Fibroblast of skin of left biceps (primary cell): ENCODE measurements at places on chromosomes 2 and 18.

- DNase-seq, result peak; percentile 19
Measured at GRCh38 chr2:18178736-18179349, 300.4 kb downstream of the KCNS3 start.

DNA sequence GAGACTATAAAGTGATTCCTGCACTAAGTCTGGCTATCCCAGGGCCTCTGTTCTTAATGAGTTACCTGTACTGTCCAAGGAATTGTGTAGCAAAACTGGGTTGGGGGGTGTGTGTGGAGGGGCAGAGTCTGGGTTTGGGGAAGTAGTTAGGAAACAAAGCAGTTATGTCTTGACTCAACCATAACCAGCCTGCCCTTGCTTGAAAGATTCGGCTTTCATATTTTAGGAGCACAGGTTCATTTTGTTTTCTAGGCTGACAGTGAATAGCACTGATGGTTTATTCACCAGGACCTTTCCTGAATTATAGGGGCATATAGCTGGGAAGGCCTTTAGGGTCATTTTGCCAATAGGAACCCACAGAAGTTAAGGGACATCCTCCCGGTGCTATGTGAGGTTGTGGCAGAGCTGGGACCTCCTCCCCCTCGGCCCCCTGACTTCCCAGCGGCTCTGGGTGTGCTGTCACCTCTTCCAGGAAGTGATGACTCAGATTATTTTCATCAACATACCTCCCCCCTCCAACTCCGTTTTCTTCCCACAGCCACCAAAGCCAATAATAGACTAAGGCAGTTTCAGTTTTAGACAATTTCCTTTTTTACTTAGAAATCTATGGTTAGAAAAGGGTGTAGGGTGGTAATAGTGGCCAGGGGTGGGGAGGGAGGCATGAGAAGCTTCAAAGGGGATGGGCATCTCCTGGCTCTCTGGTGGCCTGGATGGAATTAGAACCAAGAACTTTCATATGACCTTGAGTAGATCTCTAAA, 44.8 kb downstream of the SETBP1 start:
- no peak for DNase-seq

- DNase-seq, result no peak
Measured at GRCh38 chr2:74119339-74119738, 28.4 kb downstream of the BOLA3 start.

DNA sequence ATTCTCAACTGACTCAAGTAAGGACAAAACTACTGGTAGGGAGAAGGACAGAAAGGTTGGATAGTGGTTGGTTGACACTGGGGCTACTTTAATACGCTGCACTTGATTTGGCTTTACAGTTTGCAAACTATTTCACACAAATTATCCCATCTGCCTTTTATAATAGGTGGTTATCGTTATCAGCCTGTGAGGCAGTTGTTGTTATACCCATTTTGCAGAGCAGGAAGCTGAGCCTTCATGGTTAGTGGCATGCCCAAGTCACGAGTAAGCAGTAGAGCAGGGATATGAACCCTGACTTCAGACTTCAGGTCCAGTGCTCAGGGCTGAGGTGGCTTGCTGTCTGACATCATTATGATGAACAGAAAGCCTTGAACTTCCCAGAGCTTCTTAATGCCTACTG, 5.3 kb downstream of the CTIF start:
- no peak for DNase-seq

DNA sequence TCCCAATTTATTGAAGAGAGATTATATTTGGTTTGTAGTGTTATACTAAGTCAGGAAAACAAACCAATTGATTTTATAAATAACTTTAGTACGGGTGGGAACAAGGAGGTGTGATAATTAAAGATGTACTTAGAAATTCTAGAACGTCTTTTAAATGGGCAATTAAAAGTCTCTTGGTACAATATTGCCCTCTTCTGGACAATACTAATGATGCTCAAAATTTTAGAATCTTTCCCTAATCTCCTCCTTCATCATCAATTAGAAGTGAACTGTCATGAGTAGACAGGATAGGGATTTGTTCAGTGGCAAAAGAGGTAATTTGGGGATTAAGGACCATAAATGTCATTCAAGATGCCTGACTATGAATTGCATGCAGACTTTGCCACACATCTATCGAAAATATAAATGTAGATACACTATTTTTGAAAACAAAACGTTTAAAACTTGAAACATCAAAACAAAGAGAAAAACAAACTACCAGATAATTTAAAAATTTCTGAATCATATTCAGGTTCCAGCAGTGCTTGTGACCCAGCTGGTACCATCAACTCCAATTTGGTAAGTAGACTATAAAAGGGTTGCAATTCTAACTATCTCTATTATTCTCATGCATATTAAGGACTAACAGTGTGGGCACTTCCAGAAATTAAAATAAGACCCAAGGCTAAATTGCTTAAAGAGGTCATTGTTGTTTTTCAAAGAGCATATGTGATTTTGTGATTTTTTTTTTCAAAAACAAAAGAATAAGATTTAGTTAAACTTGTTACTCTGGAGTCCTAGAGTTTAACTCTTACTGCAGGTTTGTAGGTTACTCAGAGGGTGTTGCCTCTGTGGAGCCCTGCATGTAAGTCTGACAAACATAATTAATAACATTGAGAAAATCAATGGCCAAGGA, 123.5 kb downstream of the LAMA3 start:
- no peak for DNase-seq

DNA sequence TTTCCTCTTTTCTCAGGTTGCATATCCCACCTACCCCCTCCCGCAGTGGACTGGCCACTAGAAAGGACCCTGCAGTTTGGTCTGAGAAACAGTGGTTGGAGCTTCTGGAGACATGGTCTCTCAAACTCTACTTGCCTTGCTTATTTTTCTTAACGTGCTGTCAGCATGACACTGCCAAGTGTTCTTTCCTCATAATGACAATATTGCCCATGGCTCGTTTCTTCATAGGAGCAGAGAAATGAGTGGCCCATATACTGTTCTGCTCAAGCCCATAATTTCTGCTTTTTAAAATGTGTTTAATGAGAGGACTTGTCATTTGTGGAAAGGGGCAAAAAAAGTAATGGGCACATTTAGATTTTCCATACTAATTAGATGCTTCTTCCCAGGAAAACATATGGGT, 828.7 kb downstream of the BCL11A start:
- no peak for DNase-seq
